T-helper 17 cell (primary cell): ENCODE measurements at places on chromosomes 5 and 9.

DNA sequence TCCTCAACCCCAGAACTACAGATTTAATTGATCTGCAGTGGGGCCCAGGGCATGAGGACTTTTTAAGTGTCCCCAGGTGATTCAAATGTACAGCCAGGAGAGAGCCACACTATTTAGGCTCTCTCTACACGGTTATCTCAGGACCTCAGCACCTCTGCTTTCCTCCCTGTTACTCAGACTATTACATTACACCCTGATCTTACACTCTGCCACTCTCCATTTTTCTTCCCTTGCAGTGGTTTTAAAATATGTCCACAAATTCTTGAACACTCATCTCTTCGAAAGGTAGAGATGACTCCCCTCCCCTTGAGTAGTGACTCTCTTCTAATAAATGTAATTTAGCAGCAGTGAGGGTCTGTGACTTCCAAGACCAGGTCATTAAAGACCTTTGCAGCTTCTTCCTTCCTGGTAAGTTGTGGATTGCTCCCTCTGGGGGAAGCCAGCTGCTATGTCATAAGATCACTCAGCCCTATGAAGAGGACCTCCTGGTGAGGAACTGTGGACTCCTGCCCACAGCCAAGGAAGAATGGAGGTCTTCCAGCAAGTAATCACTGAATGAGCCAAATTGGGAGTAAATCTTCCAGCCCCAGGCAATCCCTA lies 87.5 kb upstream of the SSBP2 start:
- no peak for DNase-seq

- no peak for DNase-seq
These were observed 149.2 kb upstream of the KLF9 start for GRCh38 chr9:70563431-70564204.

- no peak for DNase-seq
These were observed 89.5 kb upstream of the TTC23L start for GRCh38 chr5:34749431-34749873.

GRCh38 chr5:14490309-14490711 lies 91.3 kb upstream of the OTULINL start:
- no peak for DNase-seq

DNA sequence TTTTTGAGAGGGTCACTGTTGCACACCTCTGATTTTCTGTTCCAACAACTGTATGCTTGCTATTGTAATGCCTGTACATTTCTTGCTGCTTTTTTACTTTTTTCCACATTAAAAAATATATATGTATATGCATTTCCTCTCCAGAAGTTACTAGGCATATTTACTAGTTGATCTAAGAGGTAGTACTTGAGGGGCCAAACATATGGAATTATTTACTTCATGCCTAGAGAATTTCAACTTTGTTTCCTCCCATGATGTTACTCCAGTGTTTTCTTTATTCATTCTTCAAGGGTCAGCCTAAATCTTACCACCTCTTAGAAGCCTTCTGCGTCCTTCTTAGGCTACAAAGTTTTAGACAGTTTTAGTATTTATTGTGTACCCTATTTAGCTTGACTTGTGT lies 122.7 kb downstream of the NMUR2 start:
- no peak for DNase-seq

DNA sequence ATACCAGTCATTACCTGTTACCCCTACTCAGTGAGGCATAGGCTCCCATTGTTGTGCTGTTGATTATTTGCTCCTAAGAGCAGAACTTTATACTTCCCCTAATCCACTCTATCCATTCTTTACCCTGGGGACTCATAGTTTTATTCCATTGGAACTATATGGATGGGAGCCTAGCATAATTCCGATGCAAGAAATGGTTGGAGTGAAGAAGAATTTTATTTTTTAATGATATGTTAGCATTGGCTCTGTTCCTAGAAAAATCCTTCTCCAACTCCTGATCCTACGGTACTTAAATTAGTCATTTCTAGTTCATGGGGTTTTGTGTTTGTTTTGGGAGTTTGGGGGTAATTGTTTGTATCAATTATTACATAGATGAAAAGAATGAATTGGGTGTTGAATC lies 191.5 kb downstream of the GOLPH3 start:
- DNase-seq, result no peak

GRCh38 chr5:113344973-113345940 lies 89.5 kb downstream of the TSSK1B start:
- no peak for DNase-seq
